ENCODE measurements at places on chromosomes 6 and 20.

GRCh38 chr20:2152317-2152716, 50.7 kb downstream of the STK35 start:
- no peak for DNase-seq

DNA sequence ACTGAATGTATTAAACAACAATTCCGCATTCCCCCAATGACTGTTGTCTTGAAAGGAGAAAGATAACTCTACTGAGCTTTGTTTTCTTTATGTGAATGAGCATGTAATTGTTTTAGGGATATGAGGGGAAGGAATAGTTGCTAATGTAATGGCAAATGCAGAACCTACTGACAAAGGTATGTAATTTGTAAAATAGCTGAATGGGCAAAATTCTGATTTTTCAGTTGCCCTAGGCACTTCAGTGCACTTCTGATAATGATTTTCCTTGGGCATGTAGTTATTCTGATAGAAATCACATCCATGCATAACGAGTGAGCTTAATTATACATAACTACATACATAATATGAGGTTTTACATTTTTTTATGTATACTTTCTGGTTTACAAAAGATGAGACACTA, 53.4 kb upstream of the FOXO3 start:
- no peak for DNase-seq

- no peak for DNase-seq
Measured at GRCh38 chr6:93104195-93104817, 315.1 kb downstream of the EPHA7 start.

GRCh38 chr6:74631564-74631963, 574.3 kb downstream of the COL12A1 start:
- DNase-seq: no peak

DNA sequence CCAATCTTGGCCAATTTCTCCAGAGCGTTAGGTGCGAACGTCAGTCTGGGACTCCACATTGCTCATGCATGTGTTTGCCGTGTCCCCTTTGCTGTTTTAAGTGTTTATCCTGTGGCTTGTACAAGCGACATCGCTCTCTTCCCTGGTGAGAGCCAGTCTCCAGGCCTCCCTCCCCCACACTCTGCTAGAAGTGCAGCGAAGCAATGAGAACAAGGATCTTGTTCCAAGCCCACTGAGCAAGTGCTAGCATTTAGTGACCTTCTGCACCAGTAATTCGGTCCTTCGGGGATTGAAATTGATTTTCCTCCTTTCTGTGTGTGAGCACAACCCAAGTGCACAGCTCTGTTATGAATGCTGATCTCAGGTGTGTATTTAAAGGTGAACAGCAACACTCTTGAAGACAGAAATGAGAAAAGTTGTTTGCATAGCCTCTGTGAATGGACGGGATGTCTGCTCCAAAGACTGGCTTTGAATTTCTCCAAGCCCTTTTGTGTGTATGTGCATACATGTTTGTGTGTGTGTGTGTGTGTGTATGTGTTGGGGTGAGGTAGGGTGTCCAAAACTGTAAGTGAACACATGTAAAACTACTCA, 29.0 kb downstream of the CD83 start:
- DNase-seq: no peak

- DNase-seq: no peak
Measured at GRCh38 chr6:147737115-147737514, 228.6 kb downstream of the SAMD5 start.

Data from stimulated activated CD8-positive, alpha-beta memory T cell treated with anti-CD3 and anti-CD28 coated beads, Interleukin-4, amount 100 ng/mL, for 24 hours (primary cell).